Esophagus mucosa (tissue), 1 donor: ENCODE measurements at places on chromosomes 13 and 19.

- no peak for ATAC-seq
These were observed 6.3 kb downstream of the MCOLN1 start for GRCh38 chr19:7528522-7529245.

GRCh38 chr13:45875951-45876350 is 24.4 kb upstream of the SIAH3 start:
- peak; percentile 93 for ATAC-seq

DNA sequence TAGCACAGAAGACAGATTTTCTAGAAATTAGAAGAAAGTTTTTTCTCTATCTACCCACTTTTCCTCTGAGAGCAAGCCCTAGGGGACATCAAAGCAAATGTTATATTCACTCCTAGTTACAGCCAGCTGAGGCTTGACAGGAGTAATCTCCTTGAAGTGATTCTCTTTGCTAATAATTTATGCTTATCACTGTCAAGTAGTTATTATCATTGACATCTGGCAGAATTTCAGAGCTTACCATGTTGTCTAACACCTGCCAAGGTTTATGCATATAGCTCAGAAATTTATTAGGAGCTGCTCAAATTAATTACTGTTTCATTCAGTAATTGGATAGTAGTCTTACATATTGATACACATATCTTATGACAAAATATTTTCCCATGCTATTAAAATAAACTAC is 465.9 kb upstream of the ATXN8OS start:
- ATAC-seq = no peak

DNA sequence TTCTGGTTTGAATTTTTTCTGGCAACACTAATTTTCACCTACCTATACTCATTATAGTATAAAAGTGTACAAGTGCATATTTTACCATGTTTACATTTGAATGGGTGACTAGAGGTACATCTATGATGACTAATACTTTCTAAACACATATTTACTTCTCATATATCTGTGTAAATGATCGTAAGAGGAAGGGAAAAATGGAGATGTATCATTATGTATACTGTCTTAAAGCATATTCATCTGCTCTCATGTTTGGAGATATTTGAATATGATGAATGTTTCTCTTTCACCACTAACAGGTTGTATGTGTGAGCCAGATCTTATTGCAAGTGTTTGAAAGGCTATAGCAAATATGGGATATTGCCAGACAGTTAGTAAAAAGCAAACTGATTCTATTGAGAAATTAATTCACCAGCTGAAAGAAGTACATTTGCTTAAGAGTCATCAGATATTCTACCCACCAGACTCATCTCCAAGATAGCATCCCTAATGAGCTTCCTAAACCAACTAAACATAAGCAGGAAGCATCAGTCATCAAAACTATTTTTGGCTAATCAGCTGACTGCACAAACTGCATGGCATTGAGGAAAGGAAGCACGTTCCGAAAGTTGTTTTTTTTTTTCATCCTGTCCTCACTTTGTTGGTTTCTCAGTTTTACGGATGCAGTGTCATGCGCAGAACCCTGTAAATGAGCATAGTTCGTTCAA is 738.2 kb downstream of the GPC5 start:
- no peak for ATAC-seq

GRCh38 chr13:31073859-31074718 is 87.6 kb downstream of the HSPH1 start:
- peak; percentile 62 for ATAC-seq

GRCh38 chr19:29942404-29943261 is 594 bp downstream of the URI1 start:
- peak; percentile 70 for ATAC-seq

GRCh38 chr19:10079031-10079453 is 7.1 kb upstream of the SHFL start:
- ATAC-seq = peak; percentile 63

- ATAC-seq = no peak
These were observed 611.4 kb downstream of the PCDH9 start for GRCh38 chr13:66618702-66619101.

DNA sequence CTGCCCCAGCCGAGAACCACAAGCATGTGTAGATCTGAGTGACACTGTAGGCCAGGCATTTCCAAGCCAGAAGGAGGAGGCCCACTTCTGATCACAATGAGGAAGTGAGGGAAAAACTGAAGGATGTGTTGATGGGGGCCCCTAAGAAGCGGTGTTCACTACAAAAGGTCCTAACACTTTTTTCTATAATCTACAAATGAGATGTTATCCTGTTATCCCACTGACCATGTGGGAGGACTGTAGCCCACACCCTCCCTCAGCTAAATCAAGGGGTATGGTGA is 99.0 kb upstream of the MCF2L start:
- no peak for ATAC-seq

DNA sequence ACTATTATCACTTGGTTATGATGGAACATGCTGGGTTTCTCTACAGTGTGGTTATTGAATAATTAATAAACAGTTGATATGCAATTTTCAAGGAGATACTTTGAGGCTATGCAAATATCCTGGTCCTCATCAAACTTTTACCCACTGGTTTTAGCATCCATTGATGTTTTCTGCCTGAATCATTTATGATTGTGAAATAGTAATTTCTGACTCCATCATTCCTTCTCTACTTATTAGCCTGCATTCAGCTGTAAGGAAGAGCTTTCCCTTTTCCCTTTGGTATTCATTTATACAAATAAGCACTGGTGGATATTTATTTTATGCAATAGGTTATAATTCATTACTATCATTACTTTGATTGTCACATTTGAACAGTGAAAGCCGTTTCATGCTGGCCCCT is 13.9 kb upstream of the DNAJC15 start:
- ATAC-seq = no peak

DNA sequence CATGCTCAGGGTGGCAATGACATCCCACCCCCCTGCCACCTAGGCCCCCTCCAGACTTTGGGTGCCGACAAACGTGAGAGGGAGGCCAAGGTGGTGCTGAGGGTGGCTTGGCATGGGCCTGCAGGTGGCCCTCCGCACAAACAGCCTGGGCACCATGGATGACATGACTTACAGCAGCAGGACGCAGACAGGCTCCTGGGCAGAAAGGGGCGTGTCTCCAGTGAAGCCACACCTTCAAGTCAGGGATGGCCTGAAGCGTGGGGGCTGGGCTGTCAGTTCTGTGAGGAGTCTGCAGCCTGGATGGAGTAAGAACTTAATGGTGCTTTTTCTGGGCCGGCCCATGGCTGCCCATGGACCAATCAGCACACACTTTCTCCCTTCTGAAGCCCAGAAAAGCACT is 25.3 kb downstream of the POMP start:
- peak; percentile 17 for ATAC-seq

- ATAC-seq = no peak
These were observed 726.2 kb downstream of the PCDH9 start for GRCh38 chr13:66503890-66504289.

- no peak for ATAC-seq
These were observed 8.1 kb downstream of the KRI1 start for GRCh38 chr19:10557603-10558197.

DNA sequence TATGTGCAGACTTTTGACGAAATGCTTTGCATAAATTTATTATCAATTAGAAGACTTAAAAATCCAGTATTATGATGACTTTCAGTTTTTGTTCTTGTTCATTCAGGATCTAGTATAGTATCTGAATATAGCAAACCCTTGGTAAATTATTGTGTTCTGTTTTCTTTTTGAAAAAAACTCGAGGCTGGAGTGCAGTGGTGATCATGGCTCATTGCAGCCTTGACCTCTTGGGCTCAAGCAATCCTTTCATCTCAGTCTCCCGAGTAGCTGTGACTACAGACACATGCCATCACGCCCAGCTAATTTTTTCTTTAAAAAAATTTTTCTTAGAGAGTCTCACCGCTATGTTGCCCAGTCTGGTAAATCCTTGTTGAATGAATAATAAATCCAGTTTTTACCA is 4.6 kb downstream of the FARP1 start:
- ATAC-seq = no peak

- ATAC-seq = no peak
These were observed 131.6 kb downstream of the SOX1 start for GRCh38 chr13:112198396-112199010.

DNA sequence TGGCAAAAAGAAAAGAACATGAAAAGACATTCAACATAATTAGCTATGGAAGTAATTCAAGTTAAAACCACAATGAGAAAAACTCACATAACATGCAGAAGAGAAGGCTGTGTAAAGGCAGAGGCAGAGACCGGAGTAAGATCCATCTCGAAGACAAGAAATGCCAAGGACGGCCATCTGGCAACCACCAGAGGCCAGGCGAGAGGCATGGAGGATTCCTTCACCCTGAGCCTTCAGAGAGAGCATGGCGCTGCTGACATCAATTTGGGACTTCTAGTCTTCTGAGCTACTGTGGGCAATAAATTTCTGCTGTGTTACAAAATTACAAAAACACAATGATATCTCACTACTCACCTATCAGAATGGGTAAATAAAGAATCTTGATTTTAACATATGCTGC is 381.0 kb downstream of the TSHZ3 start:
- ATAC-seq = no peak

- ATAC-seq = no peak
These were observed 16.4 kb downstream of the FBN3 start for GRCh38 chr19:8132858-8133458.

GRCh38 chr19:1431759-1432506 is 6.3 kb upstream of the RPS15 start:
- ATAC-seq = no peak

- no peak for ATAC-seq
These were observed 370.8 kb downstream of the MYO16 start for GRCh38 chr13:109000207-109000606.

DNA sequence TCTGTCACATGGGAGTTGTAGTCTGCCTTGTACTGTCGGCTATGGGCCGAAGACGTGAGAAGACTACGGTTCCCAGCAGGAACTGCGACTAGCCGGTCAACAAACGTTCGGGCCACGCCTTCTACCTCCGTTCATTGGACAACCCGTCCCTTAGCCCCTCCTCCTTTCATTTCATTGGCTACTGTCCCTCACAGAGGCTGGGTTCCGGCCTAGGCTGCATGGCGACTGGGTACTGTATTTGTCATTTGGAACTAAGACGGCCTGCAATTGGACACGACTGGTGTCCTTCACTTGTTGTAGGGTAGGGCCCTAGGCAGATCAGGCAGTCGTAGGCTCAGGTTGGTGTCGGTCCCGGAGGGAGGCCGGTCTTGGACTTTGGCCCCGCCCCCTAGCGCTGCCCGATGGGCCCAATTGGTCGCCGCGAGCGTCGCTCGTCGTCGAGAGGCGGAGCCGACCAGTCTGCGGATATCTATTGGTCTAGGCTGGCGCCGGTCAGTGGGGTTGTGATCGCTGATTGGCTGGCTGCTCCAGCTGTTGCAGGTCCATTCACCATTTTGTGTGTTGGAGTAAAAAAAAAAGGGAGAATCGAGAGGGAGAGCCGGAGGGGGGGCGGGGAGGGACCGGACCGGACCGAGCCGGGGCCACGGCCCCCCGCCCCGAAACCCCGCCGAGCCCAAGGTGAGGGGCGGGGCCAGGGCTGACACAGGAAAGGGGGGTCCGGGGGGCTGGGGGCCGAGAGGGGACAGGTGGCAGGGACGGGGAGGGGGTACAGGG is at the start of gene CIC:
CIC (plus strand) TSS at position 549 of the 774 bp plus-strand sequence. CDS start 2,532 bp downstream, outside the sequence.
- ATAC-seq = peak; percentile 89

- peak; percentile 84 for ATAC-seq
These were observed 120.8 kb upstream of the ZNF507 start for GRCh38 chr19:32224371-32225244.

DNA sequence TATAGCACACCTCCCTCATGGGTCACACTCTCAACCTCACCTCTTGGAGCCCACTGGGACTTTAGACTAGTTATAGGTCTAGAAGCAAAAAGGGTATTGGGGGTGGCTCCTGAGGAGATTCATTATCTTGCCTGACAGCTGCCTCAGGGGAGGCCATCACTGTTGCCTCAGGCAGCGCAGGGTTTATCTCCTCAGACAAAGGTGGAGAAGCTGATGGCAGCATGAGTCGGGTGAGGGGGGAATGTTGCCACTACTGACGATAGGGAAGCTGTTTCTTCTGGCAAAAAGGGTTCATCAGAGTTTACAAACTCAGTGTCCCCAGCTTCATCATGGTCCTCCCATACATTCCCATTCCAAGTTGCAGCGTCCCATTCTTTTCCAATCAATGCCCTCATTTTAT is 562.4 kb downstream of the IRS2 start:
- no peak for ATAC-seq

- no peak for ATAC-seq
These were observed 83.4 kb downstream of the ATP8A2 start for GRCh38 chr13:25455146-25455545.

DNA sequence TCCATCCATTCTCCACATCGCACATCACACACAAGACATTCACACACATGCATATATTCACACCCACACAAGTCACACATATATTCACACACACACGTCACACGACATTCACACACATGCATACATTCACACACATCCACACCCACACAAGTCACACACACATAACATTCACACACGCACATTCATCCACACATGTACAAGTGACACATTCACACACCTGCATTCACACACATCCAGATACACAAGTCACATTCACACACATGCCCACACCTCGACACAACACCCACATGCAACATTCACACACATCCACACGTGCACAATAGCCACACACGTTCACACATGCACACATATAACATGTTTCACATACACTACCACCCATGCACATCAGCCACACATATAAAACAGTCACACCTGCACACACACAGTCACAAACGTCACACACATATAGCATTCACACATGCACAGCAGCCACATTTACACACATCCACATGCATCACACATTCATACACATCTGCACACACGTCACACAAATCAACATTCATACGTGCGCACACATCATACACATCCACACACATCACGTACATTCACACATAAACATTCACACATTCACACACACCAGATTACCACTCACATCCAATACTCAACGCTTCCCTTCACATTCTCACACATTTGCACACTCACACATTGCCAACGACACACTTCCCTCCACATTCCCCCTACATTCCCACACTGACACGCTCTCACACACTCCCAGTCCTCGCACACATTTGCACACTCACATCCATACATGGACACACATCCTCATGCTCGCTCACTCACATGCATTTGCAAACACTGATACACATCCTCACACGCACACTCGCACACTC is 41.0 kb downstream of the ANKRD10 start:
- ATAC-seq = no peak

GRCh38 chr13:49539313-49539712 is 43.6 kb downstream of the PHF11 start:
- ATAC-seq = no peak
